ENCODE measurements at places on chromosomes 11 and 22.

DNA sequence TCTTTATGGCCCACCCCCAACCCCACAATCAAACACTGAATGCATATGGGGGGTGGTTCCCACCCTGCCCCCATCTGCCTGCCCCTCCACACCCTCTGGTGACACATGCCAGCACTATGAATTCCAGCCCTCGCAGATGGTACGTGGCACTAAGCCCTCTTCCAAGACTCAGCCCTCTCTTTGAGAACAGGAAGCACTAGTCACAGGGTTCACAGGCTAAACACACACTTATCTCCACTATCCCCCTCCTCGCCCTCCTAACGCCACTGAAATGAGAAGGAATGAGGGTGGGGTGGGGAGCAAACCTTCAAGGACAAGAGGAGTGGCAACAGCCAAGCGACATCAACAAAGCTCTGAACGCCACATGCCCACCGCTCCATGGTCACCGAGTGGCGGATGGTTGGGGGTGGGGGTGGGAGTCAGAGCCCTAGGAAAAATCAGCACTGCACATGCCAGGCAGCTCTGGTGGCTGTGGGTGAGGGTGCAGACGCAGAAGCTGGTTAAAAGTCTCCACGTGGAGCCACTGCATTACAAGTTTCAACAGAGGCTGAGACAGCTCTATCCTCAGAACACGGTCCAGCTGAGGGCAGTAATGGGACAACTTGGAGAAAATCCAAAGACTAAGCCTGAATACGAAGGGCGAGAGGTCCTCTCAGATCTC is 33.6 kb downstream of the TMEM184B start:
- DNase-seq = no peak

DNA sequence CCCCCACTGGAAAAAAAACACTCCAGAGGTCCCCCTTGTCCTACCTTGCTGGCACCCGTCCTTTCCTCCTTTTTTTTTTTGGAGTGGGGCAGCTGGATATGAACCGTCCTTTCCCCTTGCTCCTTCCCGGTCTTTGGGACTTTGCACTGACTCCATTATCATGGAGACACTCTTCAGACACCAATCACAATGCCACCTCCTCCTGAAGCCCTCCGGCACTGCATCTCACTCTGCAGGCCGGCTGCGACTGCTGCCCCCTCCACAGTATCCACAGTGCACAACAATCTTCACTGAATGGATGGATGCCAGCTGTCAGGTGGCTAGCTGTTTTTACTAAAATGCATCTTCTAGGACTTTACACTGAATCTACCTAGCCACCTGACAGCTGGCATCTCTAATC is 12.7 kb upstream of the RGL4 start:
- DNase-seq = no peak

- DNase-seq = no peak
Measured at GRCh38 chr11:132439711-132440255, 1069.4 kb downstream of the NTM start.

GRCh38 chr11:19664886-19665548 is 47.6 kb upstream of the NAV2 start:
- DNase-seq = no peak

DNA sequence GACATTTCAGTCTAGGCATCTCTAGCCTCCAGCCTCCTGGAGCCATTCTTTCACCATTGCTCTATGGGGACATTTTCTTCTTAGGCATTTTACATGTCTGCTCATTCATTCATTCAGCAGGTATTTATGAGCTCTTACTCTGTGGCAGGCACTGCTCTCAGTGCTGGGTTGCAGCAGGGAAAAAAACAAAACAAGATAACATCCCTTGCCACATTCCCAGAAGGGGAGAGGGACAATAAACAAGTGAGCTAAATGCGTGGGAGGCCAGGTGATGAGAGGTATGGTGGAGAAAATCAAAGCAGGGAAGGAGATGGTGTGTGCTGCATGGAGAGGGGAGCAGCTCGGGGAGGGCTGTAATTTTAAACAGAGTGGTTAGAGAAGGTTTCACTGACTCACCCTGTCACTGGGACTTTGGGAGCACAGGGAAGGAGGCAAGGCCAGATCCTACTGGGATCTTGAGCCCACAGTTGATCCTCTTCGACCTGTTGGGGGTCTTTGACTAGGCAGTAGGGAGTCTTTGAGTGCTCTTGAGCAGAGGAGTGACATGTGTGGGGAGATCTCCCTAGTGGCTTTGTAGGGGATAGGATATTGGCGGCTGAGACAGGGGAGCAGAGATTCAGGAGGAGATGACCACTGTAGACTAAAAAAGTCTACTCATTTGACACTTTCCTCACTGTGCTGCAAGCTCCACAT is 17.0 kb downstream of the MICAL2 start:
- no peak for DNase-seq

All from KBM-7 (cell line).